ENCODE measurements at places on chromosomes 5 and 9.

GRCh38 chr9:16252616-16253015 is 617.9 kb downstream of the BNC2 start:
- DNase-seq: no peak

DNA sequence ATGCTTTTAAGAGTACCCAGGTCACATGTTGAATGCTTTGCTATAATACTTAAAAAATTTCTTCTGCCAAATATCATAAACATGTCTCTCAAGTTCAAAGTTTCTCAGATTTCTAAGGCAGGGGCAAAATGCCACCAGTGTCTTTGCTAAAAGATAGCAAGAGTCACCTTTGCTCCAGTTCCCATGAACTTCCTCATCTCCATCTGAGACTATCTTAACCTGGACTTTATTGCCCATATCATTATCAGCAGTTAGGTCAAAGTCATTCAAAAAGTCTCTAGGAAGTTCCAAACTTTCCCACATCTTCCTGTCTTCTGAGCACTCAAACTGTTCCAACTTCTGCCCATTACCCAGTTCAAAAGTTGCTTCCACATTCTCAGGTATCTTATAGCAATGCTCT is 307.6 kb upstream of the TNC start:
- no peak for DNase-seq

DNA sequence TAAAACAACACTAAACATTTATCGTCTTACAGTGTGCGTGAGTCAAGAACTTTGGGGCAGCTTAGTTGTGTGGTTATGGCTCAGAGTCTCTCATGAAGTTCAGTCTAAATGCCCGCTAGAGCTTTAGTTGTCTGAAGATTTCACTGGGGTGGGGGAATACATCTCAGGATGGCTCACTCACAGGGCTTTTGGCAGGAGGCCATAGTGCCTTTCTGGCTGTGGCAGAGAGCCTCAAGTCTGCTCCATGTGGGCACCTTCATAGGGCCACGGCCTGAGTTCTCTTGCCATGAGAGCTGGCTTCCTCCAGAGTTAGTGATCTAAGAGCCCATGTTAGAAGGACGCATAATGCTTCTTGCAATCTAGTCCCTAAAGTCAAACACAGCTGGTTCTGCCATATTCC is 258.8 kb upstream of the NUDT12 start:
- DNase-seq: no peak

DNA sequence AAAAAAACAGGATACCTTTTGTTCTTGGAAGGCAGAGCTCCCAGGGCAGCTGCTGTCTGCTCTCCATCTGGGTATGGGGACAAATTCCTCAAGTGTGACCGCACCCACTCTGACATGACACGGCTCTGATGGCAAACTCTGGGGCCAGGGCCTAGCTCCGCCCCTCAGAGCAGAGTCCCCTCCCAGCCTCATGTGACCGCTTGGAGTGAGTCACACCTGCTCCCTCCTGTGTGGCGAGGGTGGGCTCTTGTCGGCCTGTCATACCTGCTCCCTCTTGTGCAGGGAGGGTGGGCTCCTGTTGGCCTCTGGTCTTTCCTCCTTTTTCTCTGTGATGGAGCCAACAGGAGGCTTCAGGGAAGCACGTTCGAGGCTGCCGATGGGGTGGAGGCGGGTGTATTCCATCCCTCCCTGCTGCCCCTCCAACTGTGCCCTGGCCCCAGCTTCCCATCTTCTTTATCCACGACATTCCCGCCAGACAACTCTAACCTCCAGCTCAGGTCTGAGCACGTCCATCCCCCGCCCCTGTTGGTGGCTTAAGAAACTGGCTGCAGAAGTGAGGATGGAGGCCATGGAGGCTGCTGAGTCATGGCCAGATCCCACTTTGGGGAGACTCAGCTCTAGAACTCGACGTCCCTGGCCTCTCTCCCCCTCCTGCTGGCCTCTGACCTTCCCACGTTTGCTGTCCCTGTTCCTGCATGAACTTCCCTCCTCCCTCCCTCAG is 65.3 kb downstream of the OLFM1 start:
- no peak for DNase-seq

GRCh38 chr5:76528547-76529331 is 94.5 kb downstream of the F2RL2 start:
- DNase-seq: no peak

GRCh38 chr9:2385746-2386145 is 235.8 kb upstream of the VLDLR start:
- no peak for DNase-seq

DNA sequence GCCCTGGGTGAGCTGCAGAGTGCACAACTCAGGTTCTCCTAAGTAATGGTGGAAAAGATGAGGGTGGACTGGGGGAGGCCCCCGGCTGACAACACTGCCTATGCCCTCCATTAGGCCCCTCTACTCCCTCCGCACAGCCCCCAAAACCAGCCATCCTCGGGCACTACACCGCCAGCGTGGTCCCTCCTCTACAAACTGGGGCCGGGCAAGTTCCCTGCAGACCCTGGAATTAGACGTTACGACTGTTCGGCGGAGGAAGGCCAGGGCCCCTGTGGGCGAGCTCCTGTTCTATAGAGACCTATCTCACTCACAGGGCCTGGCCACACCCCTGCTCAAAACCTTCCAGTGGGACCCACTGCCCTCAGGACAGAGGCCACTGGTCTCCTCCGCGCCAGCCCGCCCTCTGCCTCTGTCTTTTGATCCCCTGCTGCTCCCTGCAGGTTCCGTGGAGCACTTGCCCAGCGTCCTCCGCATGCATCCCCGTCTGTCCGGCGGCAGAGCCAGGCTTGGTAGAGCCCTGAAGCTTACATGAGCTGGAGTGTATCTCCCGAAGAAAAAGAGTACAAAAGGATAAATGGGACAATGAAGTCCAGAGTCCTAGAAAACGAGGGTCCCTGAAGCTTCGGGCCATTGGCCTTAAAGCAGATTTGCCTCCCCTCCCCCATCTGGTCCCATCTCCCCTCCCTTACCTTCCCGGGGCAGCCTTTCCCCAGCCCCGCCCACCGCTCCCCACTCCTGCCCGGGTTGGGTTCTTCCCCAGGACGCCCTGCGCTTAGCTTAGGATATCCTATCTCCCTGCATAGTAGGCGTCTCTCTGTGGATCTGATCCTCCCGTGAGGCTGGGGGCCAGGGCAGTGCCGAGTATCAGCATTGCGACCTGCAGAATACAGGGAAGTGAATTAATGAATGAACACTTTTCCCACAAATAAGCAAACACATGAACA is 71.3 kb downstream of the HRH2 start:
- no peak for DNase-seq

GRCh38 chr9:126456441-126457174 is 130.0 kb downstream of the MVB12B start:
- DNase-seq: no peak

DNA sequence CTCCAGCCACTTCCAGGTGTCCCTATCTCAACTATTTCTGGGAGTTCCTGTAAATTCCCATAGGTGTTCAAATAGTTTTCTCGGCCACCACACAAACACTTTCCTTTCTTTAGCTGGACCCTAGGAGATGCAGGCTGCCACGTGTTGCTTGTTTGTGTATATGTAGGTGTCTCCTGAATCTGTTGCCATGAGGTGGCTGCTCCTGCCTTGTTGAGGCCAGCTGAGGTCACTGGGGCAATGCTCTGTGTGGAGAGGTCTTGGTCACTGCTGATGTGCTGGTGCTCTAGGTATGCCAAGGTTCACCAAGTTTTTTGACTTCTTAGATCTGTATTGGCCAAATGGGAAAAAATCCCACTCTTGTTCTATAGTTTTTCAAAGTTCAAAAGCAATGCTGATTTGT is 132.5 kb upstream of the CHD1 start:
- DNase-seq: no peak

GRCh38 chr9:87613265-87614111 is 112.4 kb upstream of the CTSL start:
- no peak for DNase-seq

DNA sequence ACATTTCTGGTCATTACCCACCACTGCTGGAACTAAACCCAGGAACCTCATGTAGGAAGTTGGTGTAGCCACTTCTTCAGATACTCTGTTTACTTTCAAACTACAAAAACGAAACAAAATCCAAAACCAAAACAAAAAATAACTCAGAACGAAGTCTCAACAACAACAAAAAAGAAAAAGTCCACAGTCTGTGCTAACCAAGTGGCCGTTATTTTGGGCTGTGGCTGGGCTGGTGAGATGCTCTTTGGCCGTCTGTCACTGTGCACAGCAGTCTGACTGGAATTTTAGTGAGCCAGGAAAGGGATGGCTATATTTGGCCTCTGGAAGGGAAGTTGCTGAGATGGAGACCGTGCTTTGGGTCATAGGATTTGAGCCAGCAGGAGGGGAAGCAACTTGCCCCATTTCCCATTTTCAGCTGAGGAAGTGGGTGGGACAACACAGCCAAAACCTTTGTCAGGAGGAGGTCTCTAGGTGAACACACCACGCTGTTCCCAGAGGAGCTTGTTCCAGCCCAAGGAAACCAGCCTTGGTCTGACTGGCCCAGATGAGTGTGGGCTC is 334.1 kb downstream of the ZSWIM6 start:
- DNase-seq: no peak

- no peak for DNase-seq
These were observed 175.3 kb downstream of the WDR70 start for GRCh38 chr5:37554405-37554739.

GRCh38 chr5:132808448-132808847 is 4.7 kb upstream of the SOWAHA start:
- DNase-seq: no peak

DNA sequence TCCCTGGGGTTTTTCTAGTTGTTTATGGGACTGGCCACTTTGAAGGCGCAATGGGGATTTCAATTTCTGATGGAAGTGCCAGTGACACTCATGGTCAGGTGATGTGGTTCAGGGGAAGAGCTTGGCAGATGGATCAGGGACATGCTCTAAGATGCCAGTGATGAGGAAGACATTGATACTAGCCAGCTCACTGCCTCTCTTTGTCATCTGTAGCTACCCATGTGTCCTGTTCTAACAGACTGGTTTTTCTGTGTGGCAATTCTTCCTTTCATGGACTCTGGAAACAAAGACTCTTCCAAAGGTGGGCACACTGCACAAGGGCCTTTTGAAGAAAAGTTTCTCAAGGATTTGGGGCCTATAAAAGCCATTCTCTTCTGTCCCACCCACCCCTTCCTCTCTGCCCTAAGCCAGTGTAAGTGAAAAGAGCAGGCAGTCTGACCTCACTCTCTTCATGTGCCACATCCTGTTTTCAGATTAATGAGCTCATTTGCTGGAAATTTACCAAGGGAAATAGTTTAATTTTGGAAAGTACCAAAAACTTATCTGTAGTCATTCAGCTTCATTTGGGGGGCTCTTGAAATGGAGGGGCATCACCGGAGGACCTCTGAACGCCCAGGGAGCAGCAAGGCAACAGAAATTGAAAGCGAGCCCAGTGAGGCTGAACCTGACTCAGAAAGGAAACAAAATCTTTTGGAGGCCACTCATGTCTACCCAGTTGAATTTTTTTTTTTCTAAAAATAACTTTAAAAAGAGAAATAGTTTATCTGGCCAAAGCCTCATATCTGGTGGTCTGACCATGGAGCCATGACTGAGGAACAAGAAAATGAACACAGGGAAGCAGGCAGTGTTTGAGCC is 4.9 kb upstream of the TRAF1 start:
- peak; percentile 80 for DNase-seq

DNA sequence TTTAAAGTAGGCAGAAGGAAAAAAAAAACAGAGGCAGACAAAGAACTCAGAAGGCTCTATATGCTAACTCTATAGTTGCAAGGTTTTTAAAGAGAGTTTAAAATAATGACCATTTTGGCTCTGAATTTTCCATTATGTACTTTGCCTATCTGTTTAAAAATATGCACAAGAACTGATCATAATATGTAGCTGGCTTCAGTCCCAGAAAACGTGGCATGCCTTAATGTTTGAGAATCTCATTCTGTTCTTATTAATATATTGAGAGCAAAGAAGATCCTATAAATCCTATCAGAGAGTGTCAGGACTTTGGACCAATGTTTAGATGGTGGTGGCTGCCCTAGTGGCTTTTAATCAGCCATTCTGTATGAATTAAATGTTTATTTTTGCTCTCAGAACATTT is 121.5 kb downstream of the JMY start:
- DNase-seq: no peak

DNA sequence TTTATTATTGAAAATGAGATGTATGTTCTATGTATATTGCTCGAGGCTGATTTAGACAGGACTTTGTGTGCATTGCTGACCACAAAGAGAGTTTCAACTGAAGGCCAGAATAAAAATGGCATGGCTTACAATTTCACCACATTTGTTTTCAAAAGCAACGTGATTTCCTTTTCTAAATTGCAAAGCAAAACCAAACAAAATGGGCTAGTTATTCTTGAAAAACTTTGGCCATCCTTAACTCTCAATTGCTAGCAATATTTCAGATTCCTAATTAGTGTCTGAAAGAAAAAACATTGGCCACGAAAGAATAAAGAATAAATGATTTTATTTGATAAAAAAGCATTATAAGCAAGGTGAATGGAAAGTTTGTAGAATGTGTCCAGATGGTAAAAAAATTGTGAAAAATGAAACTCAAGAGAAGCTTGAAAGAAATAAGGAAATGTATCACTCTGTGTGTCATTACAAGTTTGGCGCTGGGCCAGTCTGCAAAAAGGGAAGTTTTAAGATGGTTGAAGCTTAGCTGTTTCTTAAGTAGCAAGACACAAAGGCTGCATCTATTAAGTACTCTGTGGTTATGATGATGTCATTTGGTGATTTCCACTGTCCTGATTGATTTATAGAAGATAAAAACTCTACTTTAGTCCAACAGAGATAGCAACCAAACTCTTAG is 89.2 kb upstream of the PRLR start:
- peak; percentile 1 for DNase-seq

DNA sequence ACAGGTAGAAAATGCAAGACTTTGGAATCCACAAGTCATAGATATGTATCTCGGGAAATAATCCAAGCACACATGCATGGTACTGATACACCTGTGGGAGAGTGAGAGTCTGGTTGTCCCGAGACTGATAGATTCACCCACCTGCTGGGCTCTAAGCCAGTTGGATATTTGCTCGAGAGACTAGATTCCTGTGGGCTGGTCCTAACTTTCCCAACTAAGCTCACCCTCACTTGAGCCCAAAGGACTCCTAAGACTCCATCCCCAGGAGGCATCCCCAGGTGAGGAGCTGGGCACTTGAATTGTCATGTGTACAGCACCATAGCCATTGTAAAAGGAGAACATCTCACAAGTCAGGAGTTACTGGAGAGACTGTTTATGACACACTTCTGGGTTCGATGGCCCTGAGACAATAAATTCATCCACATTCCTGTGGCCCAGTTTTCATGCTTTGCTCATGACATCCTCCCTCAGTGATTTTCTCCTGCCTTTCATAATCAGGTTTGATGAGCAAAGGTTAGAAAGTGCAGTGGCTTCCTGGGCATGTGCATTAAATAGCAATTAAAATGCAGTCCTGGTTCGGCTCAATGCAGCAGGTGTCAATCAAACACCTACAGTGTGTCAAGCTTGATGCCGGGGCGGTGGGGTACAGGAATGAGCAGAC is 18.1 kb downstream of the SLC1A1 start:
- no peak for DNase-seq

- no peak for DNase-seq
These were observed 240.5 kb upstream of the CCNH start for GRCh38 chr5:87653242-87653641.

DNA sequence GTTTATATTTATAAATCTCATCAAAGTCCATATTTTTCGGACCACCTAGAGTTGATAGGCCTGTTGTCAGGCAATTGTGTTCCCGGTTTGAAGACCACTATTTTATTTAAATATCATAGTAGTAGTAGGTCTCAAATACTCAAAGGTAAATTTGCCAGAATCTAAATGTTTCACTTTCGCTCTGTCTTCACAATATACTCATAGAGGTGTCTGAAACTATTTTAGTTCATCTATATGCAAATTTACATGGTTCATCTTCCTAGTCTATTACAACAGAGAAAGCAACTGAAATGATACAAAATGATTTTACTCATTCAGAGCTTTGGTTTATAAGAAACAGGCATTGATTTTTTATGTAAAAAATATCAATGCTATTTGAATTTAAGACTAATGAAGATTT is 1897.5 kb downstream of the EFNA5 start:
- no peak for DNase-seq
